Cardiac fibroblast (primary cell): ENCODE measurements at places on chromosomes 16 and 17.
A peak's percentile ranks its signal among the peaks of the same experiment; 100 is the strongest.

DNA sequence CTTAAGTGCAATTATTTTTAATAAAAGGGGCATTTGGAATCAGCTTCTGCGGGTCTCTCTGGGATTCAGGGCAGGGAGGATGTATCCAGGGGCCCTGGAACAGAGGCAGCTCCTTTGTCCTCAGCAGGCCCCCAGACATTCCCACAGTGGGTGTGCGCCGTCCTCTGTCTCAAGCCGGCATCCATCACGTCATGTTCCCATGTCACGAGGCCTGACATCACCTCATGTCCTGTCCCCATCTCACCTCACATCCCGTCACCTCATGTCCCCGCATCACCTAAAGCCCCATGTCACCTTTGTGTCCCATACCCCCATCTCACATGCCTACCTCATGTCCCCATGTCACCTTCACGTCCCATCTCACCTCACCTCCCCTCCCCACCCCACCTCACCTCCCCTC is 18.5 kb downstream of the GAA start:
- no peak for DNase-seq

- DNase-seq = no peak
These were observed 6.3 kb upstream of the KDM8 start for GRCh38 chr16:27197004-27197403.

DNA sequence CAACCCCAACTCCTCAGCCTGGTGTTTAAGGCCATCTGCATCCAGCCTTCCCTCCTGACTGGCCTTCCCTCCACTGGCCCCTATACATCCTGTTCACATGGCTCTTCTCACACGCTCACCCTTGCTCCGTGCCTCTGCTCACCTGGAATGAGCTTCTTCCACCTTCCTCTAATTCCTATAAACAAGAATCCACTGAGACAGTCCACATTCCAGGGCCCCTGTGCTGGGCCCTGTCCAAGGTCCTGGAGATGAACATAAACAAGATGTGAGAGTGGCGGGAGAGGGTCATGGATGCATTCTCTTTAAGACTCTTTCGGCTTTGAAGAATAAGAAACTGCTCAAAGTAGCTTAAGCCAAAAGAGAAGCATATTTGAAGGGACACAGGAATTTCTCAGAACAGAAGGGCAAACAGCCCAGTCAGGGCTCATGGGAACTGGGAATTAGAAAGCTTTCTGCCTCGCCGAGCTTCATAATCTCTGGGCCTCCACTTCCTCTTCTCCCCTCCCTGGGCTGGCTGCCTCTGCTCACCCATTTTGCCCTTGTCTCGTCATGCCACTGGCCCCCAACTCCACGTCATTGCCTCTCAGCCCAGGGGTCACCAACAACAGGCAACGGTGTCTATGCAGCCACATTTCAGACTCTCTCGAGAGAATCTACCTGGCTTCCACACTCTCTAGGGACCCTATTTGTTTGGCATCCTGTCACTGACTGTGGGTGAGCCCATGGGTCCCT is 13.5 kb downstream of the SPPL2C start:
- DNase-seq = peak; percentile 33

GRCh38 chr17:83029571-83029970 is 49.8 kb upstream of the METRNL start:
- no peak for DNase-seq

GRCh38 chr16:4689864-4690704 is 3.3 kb upstream of the NUDT16L1 start:
- DNase-seq = no peak

DNA sequence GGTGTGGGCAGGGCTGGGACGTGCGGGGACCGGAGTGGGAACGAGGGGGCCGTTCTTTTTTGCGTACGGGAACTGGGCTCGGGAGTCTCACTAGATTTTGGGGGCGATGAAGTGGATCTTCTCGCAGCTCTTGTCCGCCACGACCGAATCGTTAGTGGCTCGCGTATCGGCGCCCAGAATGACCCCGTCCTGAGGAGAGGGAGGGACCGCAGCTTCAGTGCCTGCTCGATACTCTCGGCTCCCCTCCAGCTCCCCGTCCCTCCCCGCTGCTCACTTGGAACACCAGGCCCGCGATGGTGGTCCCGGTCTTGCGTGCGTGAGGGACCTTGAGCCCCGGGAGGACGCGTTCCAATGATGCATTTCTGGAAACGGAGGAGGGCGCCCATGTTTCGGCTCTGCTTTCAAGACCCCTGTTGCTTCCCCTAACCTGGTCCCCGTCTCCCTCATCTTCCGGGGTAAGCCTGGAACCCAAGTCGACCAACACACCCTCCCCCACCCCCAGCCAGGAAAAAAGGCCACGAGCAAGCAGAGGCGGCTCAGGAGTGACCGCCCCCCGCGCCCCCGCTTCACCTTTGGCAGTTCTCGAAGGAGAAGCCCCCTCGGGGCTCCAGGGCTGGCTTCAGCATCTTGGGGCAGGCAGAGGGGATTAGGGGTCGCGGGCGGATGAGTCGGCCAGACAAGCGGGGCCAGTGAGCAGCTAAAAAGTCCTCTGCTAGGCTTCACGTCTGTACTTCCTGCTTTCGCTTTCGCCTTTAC is at the start of gene PSMB10:
TSS of gene PSMB10 (minus strand) at position 727 of the 756 bp plus-strand sequence. CDS start at position 626, 101 bp downstream.
- DNase-seq = peak; percentile 69

- DNase-seq = no peak
These were observed 329.6 kb downstream of the SNX29 start for GRCh38 chr16:12305847-12306801.

GRCh38 chr17:66326476-66327047 is 24.1 kb downstream of the PRKCA start:
- no peak for DNase-seq

DNA sequence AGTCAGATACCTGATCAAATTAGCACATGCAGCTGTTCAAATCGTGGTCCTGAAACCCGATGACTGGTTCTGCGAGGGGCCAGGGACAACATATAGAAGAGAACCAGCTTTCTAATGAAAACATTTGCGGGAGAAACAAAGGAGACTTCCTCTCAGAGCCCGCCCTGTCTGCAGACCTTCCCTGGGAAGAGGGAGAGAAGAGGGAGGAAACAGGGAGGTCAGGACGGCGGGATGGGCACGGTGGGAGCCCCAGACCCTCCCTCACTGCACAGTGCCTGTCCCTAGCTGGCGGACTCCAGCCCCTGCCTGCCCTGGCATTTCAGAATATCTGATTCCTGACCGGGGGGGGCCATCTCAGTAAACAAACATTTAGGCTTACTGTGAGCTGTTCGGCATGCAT is 317.3 kb downstream of the FOXL1 start:
- no peak for DNase-seq
